ENCODE measurements at places on chromosomes 16 and 17.

DNA sequence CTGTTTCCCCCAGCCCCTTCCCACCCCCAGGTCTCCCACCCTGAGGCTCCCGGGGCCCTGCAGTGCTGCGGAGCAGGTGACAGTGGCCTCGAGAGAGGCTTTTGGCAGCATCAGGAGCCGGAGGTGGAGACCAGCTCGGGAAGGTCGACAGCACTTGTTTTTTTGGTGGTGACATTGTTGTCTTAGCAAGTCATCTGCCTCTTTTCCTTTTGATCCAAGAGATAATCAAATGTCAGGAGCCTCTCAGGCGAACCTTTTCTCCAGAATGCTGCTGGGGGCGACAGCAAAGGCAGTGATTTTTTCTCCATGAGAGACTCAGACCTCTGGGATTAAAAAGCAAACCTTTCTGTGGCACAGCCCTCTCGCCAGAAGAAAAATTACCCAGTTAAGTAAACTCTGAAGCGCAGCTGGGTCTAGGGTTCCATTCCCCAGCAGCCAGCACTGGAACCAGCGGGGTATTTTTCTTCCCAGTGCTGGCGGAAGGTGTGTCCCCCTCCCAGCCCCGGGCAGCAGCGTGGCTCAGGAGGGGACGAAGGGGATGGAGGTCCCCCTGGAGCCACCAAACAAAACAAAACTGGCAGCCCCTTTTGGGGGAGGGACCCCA lies 37.2 kb downstream of the GRIN2C start:
- DNase-seq: no peak

DNA sequence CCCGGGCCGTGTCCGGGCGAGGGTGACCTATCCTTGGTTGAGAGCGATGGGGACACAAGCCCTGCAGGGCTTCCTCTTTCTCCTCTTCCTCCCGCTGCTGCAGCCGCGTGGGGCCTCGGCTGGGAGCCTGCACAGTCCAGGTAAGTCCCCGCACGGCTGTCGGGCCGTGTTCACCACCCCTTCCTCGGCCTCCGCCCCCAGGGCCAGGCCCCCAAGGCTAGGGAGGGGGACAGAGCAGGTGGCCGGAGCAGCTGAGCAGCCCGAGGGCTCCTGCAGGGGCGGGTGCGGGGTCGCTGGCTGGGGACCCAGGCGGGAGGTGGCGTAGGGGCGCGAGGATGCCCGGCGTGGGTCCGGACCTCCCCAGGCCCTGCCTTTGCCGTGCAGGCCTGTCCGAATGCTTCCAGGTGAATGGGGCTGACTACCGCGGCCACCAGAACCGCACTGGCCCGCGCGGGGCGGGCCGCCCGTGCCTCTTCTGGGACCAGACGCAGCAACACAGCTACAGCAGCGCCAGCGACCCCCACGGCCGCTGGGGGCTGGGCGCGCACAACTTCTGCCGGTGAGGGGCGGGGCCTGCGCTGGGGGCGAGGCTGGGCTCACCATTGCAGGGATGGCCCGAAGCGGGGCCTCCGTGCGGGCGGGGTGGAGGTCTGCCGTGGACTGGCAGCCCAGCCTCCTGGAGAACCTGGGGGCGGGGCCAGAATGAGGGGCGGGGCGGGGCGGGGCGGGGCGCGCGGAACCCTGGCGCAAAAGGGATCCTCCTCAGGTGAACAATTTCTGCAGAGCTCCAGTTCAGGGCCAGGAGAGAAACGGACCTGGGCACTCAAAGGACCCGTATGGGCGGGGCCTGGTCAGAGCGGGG lies 631 bp downstream of the KREMEN2 start:
- peak; percentile 72 for DNase-seq

- DNase-seq: no peak
Measured at GRCh38 chr16:4588386-4588785, 26.3 kb downstream of the UBALD1 start.

DNA sequence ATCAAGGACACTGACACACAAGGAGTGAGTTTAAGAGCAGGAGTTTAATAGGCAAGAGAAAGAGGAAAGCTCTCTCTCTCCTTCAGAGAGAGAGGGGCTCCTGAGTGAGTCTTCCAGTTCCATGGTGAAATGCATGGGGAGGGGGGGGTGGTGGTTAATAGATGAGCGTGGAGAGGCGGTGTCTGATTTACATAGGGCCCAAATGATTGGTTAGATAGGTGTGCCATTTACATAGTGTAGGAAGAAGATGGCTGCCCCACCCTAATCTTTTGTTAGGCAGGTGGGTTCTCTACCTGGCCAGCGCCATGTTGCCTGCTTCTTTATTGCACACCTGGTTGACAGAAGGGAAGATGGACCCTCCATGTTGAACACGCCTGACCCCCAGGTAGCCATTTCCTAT lies 250.0 kb upstream of the CACNG5 start:
- no peak for DNase-seq

- peak; percentile 78 for DNase-seq
Measured at GRCh38 chr16:80144191-80144590, 396.6 kb upstream of the DYNLRB2 start.

DNA sequence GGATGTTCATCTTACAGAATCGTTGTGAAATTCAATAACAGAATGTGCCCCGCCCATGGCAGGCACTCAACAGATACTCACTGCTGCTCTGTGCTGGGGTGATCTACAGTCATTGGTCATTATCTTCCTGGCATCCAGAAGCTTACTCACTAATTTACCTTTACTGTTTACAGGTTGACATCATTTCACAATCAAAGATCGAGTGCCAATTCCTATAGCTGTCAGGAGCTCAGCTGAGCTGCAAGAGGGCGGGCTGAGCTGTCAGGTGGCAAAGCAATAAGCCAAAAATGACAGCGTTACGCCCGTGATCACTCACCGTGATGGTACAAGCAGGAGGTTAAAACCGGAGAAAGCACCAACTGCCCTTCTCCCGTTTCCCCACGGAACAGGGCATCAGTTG lies 51.2 kb downstream of the LITAF start:
- DNase-seq: no peak

DNA sequence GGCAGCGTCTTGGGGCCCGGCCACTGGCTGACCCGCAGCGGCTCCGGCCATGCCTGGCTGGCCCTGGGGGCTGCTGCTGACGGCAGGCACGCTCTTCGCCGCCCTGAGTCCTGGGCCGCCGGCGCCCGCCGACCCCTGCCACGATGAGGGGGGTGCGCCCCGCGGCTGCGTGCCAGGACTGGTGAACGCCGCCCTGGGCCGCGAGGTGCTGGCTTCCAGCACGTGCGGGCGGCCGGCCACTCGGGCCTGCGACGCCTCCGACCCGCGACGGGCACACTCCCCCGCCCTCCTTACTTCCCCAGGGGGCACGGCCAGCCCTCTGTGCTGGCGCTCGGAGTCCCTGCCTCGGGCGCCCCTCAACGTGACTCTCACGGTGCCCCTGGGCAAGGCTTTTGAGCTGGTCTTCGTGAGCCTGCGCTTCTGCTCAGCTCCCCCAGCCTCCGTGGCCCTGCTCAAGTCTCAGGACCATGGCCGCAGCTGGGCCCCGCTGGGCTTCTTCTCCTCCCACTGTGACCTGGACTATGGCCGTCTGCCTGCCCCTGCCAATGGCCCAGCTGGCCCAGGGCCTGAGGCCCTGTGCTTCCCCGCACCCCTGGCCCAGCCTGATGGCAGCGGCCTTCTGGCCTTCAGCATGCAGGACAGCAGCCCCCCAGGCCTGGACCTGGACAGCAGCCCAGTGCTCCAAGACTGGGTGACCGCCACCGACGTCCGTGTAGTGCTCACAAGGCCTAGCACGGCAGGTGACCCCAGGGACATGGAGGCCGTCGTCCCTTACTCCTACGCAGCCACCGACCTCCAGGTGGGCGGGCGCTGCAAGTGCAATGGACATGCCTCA lies 773 bp downstream of the NTN3 start:
- DNase-seq: no peak

GRCh38 chr16:51854401-51854951 lies 692.5 kb downstream of the TOX3 start:
- DNase-seq: no peak

- no peak for DNase-seq
Measured at GRCh38 chr17:43733956-43734355, 24.6 kb downstream of the SOST start.

GRCh38 chr17:1750628-1751027 lies 8.0 kb downstream of the SERPINF2 start:
- no peak for DNase-seq

DNA sequence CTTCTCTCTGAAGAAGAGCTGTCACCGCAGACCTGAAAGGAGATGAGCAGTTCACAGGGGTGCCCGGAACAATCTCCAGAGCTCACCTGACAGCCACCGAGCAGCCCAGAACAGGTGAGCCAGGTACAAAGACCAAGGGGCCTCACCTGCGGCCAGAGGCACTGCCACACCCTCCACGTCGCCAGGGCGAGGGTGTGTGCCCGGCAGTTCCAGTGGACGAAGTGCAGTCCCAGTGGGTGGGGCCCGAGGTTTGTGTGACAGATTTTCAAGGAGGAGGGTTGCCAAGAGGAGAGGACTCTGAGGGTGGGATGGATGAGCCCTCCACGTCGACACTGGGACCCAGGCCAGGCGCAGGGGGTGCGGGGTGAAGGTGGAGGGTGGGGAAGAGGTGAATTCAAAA lies 61.7 kb downstream of the SMPD3 start:
- no peak for DNase-seq
